ENCODE measurements at places on chromosomes 7 and 10.

DNA sequence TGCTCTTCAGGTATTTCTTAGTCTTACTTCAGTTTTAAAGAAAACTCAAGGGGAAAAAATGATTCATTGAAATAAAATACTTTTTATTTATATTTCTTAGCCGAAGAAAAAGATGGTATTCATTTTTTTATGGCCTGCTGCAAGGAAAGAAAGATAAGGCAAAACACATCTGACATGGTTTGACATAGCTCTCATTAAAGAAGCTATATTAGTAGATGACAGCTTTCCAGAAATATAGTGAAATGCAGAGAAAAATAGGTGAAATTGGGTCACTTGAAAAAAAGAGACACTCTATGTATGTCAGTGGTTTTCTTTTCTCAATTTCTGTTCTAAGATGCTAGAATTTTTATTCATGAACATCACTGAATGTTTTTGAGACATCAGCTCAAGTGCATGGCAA, 438.3 kb downstream of the PLXDC2 start:
- DNase-seq, result no peak

DNA sequence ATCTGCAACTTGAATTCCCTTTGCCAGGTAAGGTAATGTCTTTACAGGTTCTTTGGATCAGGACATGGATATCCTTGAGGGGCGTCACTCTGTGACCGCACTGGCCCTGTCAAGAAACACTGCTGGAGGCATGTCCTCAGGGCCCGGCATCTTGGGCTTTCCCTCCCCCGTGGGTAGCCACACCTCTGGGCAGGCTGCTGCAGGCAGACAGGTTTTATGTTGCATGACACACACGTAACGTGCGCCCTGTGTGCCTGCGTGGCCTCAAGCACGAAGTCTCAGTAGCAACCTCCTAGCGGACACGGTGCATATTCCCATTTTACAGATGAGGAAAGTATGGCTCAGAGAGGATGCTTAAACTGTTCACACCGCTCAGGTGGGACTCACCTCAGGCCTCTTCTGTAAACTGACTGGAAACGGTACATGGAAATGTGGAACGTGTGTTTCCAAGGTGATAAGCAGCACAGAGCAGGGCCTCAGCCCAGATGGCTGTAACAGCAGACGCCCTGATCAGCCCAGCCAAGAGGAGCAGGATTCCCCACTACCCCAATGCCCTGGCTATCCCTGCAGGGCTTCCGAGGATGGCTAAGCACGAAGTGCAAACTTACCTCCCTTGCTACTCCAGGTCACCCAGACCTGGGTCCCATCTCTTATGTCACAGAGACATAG, 553.6 kb downstream of the TCERG1L start:
- no peak for DNase-seq

DNA sequence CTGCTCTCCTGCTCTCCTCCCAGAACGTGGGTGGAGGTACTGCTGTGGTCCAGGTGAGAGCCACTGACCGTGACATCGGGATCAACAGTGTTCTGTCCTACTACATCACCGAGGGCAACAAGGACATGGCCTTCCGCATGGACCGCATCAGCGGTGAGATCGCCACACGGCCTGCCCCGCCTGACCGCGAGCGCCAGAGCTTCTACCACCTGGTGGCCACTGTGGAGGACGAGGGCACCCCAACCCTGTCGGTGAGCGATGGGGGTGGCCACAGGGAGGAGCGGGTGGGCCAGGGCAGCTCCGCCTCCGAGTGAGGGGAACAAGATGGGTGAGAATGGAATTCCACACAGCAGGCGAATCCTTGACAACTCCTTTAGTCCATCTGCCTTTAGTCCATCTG, 22.1 kb upstream of the C10orf105 start:
- DNase-seq, result no peak

DNA sequence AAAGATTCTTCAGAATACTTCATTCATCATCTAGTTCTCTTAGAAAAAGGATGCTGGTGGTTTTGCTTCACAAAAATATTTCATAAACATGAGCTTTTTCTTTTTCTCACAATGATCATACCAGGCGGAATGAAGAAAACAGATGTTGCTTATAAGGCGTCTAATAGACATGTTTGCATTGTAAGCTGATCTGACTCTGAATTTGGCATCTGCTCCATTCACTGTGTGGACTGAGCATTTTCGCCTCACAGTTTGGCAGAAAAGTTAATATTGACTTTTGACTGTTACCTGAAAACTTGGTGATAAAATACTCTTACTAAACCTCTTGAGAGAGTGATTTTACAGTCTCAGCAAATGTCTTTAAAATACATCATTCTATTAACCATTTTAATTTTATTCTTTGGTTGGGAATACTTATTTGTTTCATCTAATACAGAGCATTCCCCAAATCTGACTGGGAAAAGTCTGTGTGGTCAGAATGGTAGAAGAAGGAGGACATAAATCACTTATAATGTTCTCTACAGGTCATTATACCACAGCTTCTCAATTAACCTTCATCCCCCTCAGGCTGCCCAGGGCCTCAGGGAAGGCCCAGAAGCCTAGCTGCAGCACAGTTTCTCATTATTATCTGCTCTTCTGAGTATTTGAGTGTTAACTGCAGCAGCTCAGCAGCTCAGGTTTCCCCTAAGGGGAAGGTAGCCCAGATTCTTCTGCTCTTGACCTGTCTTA, 121.6 kb upstream of the KAT6B start:
- no peak for DNase-seq

- DNase-seq, result no peak
Observed at GRCh38 chr10:129870961-129871621, 93.0 kb downstream of the EBF3 start.

DNA sequence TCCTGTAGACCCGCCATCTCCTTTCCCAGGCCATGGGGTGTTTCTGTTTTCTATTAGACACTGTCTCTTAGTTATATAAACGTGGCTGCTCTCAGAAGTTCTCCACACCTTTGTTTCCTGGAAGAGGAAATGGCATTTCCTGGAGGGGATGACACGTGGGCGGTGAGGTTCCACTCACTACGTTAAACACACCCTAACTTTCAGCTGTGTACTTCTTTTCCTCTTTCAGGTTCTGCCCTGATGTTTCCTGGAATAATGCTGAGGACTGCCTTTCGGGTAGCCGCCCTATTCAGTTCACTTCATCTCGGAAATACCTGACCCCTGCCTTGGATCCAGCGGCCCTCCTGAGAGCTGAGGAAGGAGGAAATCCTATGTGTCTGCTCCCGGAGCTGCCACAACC, 3.4 kb upstream of the PRKCQ start:
- DNase-seq, result no peak

GRCh38 chr10:73232887-73233286, 14.2 kb downstream of the DNAJC9 start:
- no peak for DNase-seq

GRCh38 chr10:46546591-46547540, 9.6 kb downstream of the GPRIN2 start:
- DNase-seq, result no peak

- no peak for DNase-seq
Observed at GRCh38 chr10:57977262-57977661, 290.4 kb downstream of the IPMK start.

GRCh38 chr7:157513682-157514081, 176.9 kb downstream of the DNAJB6 start:
- no peak for DNase-seq

GRCh38 chr7:40717242-40717641, 582.4 kb downstream of the SUGCT start:
- DNase-seq, result no peak

DNA sequence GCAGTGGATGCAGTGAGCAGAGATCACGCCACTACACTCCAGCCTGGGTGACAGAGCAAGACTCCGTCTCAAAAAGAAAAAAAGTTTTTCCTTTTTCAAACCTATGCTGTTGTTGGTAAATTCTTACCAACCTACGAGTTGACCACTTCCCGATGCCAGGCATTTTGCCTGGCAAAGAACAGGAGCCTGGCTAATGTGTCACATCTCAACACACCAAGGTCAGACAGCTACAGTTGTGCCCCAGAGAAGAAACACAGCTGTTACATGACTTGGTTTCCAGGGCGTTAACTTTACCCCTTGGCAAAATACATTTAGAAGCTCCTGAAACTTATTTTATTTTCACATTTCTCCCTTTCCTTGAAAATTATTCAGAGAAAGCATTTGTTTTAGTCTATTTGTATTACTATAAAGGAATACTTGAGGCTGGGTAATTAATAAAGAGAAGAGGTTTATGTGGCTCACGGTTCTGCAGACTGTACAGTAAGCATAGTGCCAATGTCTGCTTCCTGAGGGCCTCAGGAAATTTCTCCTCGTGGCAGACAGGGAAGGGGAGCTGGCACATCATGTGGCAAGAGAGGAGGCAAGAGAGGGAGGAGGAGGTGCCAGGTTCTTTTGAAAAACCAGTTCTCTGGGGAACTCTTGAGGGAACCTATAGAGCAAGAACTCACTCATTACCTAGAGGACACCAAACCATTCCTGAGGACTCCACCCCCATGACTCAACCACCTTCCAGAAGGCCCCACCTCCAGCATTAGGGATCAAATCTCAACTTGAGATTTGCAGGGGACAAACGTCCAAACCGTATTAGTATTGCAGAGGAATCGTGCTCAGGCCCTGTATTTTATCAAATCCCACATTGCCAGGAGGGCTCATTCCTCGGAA, 83.3 kb downstream of the PAXIP1 start:
- no peak for DNase-seq

- no peak for DNase-seq
Observed at GRCh38 chr7:117728890-117729624, 144.2 kb downstream of the CTTNBP2 start.

DNA sequence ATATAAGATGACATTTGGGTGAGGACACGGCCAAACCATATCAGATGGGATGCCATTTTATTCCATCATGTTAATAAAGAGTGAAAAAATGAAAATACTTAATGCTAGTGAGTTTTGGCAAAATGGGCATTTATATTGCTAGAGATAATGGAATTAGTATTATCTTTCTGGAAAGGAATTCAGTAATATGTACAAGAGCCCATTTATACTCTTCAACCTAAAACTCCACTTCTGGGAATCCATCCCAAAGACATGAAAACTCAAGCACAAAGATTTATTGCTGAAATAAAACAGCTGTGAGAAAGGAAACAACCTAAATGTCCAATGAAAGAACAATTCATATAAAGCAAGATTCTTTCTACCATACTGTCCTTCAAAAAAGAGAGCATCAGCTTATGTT, 96.0 kb upstream of the TMEM168 start:
- no peak for DNase-seq

DNA sequence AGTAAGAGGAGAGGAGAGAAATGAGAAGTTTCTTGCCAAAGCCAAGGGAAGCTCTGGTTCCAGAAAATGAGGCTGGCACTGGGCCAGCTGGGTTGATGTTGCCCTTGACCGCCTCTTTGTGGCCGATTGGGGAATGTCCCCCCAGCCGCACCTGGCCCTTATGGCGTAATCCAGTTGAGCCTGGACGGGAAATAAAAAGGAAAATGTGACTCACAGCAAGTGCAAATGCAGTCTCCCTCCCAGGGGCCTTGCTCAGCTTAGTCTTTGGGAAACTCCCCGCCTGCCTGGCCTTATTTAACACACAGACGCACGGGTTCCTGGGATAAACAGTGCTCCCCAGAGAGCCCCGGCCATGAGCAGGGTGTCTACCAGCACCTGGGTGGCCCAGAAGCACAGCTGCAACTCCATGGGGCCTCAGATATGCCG, 174.8 kb downstream of the KIAA1217 start:
- DNase-seq, result peak; percentile 58

- no peak for DNase-seq
Observed at GRCh38 chr10:47454008-47454779, 29.7 kb downstream of the ANXA8 start.

DNA sequence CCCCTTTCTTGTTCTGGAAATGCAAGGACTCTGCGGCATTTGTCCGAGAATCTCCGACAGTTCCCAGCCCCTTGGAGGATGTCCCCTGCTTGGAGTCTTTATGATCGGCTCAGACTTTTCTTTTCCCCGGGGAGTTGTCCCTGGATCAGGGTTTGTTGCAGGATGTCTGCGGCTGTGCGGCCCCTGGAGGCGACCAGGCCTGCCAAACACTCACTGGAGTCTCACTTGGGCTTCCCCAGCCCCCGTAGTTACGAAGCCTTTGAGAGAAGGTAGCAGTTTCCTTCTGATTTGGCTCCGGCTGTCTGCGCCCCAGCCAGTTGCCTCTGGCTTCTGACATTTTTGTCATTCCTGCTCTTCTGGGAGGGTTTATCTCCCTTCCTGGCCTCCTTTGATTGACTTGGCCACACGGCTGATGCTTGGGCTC, 16.1 kb downstream of the COL26A1 start:
- DNase-seq, result no peak

DNA sequence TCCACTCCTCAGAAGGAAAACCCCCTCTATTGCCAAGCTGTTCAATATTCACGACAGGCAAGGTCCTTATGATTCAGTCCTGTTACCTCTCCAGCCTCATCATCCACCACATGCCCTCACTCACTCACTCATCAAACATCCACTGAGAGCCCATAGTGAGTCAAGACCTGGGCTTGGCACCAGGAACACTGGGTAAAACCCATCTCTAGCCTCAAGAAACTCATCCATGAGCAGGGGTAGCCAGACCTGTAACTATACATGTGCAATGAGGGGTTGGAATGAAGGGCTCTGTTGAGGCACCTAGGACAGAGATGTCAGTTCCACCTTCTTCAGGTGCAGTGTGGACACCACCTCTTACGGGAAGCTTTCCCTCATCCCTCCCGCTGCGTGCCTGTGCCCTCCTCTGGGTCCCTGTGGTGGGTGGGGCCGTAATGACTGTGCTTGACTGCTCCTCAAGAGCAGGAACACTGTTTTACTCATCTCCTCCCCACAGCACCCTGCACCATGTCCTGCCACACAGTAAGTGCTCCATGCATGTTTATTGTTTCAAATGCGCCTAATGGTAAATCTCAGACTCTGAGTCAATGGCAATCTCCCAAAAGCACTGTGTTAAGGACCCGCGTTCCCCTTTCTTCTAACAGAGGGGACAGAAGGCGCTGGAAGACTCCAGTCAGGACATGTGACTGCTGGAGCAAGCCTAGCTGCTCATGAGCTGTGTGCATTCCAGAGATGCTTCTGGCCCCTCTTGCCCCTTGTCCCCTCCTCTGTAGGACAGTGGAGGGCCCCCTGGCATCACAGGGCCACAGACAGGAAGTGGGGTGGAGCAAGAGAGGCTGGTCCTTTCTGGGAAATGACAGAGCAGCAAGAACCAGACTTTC, 95.4 kb downstream of the HIPK2 start:
- no peak for DNase-seq

DNA sequence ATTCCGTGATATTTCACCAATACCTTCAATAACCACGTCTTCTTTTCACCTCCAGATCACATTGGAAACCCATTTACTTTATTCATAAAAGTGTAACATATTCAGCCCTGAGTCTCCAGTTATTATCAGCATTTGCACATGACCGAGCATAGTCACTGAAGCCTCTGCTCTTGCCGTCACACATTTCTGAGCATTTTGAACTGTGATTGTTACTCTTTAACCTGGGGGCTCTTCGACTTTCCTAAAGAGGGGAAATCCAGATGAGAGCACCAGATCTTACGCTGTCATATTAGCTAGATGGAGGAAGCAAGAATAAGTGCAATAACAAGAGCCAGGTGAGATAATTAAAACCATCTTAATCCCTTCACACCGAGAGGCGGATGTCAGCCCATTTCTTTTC, 260.0 kb upstream of the NRP1 start:
- no peak for DNase-seq
